Endothelial cell (in vitro differentiated cells): ENCODE measurements at places on chromosomes 5 and 9.

- DNase-seq = no peak
These were observed 53.9 kb downstream of the RFX3 start for GRCh38 chr9:3471883-3472282.

DNA sequence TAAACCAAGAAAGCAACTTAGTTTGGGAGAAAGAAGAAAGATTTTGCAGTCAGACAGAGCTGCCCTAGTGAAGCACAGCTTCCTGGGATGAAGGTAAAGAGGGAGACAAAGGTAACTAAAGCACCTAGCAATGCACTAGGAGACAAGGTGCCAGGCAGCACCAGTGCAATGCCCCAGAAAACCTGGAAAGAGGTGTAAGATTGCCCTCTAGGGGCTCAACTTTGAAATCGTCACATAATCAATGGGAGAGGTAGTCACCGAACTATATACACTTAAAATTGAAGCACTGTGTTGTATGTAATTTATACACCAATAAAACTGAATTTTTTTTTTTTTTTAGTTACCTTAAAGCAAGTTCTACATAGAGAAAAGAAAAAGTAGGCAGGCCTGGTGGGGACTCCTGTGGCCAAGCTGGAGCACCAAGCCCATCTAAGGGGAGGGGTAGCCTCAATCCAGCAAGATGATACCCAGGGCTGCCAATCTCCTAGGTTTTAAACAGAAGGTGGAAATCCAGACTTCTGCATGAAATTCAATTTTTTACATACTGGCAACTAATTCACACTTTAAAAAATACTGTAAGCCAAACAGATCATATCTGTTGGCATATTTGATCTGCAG, 48.2 kb downstream of the CDK5RAP2 start:
- peak; percentile 32 for DNase-seq

DNA sequence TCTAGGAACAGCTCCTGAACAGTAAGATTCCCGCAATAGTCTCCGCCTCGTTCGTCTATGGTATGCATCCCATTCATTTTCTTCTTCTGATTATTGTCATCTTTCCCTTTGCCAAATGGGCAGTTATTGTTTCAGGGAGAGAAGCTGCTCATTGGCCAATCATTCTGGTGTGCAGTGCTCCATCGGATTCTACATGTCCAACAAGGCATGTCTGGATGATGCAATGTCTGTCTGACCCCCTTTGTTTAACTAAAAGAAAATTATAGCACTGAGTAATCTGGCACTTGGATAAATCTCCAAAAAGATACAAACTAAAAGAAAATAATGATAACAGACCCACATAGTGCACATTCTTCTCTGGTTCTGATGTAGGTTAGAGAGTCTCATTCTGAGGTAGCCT, 515.6 kb upstream of the DMAC1 start:
- DNase-seq = no peak

DNA sequence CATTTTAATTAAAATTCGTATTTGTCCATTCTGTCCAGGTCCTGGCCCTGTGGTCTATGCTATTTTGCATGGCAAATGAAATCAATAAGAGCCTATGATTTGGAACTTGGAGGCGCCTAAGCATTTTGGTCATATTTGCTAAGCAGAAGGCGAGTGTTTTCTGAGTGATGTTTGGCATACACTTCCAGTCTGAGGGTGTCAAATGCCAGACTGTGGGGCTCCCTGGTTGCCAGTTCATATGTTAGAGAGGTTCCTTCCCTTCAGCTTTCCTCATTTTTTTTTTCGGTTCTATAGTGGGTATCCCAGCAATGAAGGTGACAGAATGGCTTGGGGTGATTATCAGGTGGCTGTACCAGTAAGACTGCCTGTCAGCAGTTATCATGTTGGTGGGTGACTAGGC, 1007.8 kb upstream of the WWC1 start:
- no peak for DNase-seq

DNA sequence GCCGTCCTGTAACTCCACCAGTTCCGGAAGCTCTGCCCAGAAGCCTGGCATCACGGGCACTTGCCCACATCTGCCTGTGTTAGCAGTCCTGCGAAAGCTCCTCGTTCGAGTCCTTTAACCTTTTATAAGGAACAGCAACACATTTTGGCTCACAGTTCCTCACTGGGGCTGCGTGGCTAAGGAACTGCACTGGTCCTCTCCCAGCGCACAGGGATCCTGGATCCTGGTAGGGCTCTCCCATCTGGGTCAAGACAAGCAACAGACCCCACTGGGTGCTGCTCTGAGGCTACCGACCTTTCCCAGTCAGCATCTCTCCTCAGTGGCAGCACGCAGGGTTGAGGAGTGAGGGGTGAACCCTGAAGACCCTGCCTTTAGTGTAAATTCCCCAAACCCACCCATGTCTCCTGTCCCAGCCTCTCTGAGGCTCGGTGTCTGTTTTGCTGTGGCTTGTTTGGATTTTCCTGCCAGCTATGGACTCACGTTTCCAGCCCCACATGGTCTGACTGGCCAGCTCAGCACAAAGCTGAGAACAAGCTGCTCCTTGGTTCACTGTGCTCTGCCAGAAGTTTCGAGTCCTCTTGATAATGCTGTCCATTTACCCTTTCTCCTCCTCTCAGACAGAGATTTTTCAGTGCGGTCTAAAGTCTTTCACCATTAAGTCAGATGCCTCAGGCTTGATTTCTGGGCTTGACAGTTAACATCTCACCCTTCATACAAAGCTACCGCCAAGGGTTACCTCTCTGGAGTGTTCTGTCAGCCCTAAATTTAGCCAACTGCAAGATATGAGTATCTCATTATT, 80.0 kb downstream of the AK8 start:
- DNase-seq = no peak

GRCh38 chr5:52481201-52481600, 306.5 kb upstream of the ITGA1 start:
- no peak for DNase-seq

GRCh38 chr9:83669067-83669466, 38.7 kb downstream of the UBQLN1 start:
- no peak for DNase-seq

- no peak for DNase-seq
These were observed 21.7 kb upstream of the TCOF1 start for GRCh38 chr5:150335778-150336177.

DNA sequence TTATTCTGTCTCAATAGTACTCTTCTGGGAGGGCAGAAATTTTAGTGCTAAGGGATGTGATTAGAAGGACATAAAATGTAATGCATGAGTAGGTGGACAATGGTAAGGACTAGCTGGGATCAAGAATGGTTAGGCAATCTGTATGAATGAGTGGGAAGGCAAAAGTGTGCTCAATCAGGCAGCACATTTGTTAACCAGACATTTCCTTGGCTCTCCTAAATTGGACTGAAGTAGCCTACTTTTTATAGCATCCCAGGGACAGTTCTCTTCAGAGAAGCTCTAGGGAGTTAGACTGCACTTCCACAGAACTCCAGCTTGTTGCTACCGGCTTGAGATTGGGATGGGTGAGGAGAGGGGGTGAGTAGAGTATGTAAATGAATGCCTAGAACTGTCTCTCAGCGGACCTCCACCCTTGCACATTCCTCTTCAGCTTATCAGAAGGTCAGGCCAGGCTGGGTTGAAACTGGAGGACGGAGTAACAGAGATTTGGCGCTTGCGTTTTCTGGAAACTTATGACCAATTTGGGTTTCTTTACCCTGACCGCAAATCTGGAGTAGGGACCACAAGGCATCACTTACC, 19.0 kb upstream of the ARL14EPL start:
- DNase-seq = no peak

GRCh38 chr5:87997662-87998061, 271.0 kb downstream of the TMEM161B start:
- DNase-seq = no peak

GRCh38 chr9:138117101-138117750, 239.6 kb downstream of the CACNA1B start:
- no peak for DNase-seq

GRCh38 chr9:14403081-14403480, 89.1 kb upstream of the NFIB start:
- DNase-seq = no peak

GRCh38 chr5:154479160-154479943, 1.3 kb upstream of the HAND1 start:
- DNase-seq = no peak

DNA sequence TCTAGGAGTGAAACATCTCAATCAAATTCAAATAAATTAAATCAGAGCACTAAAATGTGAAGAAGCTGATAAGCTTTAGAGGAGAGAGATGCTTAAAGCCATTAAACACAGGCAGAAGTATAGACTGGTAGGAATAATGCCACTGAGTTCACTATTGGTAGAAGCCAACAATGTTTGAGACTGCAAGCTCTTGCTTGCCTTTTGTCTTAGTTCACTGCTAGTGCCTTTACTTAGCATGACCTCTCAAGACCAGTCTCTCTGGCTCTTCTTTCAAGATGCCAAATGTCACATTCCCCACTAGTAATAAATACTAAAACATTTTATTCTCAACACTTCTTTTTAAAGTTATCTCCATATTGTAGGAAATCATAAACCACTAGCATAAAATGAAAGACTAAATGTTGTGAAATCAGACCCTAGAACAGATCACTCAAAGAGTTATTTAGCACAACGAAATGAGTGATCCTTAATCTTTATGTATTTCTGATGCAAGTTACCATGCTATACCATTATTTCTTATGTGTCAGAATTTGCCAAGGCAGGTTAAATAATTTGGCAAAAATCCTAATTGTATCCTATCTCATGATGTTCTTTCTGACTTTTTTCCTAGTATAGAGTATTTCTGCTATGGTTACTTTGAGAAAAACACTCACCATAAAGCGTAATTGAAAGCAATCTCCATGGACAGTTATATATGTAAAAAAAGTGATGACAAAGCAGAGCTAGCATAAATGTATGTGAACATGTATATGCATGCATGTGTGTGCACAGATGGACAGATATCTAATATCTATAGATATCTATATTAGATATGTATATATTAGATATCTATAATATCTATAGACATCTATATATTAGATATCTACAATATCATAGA, 57.5 kb downstream of the PJA2 start:
- DNase-seq = no peak

DNA sequence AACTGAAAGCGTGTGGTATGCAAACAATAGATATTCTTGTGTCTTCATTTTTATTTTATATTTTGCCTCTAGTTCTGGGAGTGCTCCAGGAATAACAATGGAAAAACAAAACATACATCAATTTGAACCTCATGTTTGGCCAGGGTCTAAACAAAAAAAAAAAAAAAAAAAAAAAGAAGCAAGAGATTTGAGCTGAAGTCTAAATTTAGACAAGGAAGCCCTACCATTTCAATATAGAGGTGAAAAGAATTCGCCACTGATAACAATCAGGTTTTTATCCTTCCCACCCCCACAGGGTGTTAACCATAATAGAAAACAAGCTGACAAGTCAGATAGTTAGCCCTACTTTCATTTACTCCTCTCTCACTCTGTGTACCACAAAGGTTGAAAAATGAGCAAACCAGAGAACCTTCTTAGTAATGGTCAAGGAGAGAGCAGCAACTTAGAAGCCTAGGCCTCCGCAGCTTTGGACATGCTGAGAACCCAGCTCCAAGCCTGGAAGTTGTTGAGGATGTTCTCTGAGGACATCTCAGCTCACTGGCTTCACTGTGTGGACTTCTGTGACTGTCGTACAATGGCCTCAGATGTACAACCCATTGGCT, 118.2 kb upstream of the HMHB1 start:
- no peak for DNase-seq

DNA sequence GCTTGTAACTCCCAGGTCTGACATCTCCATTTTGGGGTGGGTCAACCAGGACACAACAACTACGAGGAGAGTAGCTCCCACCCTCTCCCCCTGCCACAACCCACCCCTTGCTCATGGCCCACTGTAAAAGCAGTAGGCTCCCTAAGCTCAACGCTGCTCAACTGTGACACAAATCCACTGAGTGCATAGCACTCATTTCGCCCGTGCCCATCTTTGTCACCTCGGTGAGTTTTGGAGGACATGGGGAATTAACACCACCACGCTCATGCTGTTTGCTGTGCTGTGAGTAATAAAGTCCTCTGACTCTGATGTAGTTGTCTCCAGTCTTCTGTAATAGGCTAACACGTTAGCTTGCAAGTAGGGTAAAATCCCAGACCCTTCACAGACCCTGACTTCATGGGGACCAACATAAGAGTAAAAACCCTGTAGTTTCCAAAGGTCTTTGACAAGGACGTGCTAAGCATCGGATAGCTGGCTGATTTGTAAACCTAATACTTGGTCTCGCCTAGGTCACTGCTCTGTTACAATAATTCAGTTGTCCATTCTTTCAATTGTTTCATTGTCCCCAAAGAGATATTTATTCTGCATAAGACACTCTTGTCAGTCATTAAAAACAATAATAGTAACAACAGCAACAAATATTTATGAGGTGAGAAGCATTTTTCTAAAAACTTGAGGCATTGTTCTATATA, 7.7 kb downstream of the PLGRKT start:
- no peak for DNase-seq

DNA sequence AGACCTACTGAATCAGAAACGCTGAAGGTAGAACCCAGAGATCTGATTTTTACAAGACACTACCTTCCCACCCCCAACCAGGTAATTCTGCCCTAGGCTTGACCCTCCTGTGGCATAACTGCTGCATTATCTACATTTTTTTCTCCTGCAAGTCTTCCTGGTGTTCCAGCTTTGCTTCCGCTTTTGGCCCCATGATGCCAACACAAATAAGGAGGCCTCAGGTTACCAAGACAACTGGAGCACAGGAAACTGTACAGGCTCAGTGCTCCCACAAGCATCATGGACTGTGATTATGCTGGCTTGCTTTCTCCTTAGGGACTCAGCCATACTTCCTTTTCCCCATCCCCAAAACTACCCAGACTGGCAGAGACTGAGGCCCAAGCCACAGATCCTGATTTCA, 6.6 kb upstream of the MSMP start:
- DNase-seq = peak; percentile 28

- DNase-seq = no peak
These were observed 297.6 kb downstream of the BRINP1 start for GRCh38 chr9:119071636-119072035.

DNA sequence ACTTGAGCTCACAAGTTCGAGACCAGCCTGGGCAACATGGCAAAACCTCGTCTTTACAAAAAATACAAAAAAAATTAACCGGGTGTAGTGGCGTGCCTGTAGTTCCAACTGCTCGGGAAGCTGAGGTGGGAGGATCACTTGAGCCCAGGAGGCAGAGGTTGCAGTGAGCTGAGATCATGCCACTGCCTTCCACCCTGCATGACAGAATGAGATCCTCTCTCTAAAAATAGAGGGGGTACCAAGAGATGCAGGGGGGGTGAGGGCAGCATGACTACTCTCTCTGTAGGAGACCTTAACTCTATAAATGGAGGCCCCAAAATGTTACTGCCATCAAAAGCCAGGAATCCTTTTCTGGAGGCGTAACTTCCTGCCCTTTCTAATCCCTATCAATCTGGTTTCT, 243.9 kb downstream of the DOCK8 start:
- DNase-seq = no peak

DNA sequence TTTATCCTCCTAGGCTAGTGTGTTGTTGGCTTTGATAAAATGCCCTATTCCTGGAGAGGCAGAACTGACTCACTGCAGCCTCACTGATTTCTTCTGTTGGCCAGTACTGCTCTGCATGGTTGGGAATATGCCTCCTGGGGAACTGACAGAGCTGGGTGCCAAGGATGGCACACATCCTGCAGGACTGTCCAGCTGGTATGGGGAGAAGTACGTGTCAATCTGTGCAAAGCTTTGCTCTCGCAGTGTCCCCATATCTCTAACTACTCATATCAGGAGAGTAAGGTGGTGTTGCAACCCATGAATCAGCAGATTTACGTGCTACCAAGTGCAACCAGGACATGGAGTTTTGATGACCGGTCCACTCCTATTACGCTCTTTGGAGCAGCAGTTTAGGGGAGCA, 74.7 kb downstream of the TEK start:
- no peak for DNase-seq
